ENCODE measurements at places on chromosomes 13 and 19.

GRCh38 chr13:21800837-21801616 is 130.2 kb downstream of the FGF9 start:
- no peak for DNase-seq

- peak; percentile 16 for DNase-seq
Observed at GRCh38 chr13:70960841-70961443, 852.7 kb upstream of the KLHL1 start.

GRCh38 chr19:49470615-49470978 is 3.4 kb upstream of the FLT3LG start:
- no peak for DNase-seq

DNA sequence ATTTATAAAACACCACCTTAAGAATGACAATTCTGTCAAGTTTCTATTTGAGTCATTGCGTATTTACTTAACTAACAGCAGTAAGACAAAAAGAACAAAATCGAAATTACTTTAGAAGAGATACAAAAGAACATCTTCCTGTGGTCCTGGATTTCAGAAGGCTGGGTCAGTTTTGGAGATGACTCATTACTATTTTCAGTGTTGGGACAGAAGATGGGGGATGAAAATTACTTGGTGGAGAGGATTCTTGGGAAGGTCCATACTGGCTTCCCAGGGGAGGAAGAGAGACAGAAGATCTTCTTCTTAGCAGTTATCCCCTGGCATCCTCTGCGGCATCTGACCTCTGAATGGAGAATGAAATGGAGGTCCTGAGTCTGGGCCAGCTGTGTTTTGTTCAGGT is 33.5 kb upstream of the CSNK1A1L start:
- DNase-seq = no peak

DNA sequence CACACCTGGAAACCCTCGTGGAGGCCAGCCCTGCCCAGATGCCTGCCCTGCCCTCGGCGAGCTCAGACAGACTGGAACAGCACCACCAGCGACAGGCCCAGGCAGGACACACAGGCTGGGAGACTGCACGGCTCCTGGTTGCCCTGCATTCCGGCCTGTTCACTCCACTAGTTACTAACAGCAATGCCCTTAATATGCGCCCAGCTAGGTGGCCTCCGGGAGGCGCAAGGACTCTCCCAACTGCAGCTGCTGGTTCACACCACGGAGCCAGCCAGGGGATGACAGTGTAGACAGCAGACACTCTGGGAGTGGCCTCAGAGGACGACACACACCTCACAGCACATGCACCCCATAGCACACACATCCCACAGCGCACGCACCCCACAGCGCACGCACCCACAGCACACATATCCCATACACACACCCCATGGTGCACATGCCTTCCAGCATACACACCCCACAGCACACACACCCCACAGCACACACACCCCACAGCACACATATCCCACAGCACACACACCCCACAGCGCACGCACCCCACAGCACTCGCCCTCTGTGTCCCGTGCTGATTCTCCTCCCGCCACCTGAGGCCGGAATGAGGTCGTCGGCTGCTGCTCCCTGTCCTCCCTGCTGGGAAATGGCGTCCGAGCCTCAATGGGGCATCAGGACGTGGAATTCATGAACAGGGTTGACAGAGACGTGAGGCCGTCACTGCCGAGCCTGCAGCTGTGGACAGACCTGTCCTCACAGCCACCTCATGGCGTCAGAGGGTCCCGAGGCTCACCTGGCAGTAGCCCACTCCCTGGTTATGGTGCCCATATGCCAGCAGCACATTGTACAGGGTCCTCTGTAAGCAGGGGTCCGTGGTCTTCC is 13.6 kb downstream of the GRTP1 start:
- no peak for DNase-seq

- no peak for DNase-seq
Observed at GRCh38 chr19:7478843-7479227, 10.0 kb downstream of the PEX11G start.

DNA sequence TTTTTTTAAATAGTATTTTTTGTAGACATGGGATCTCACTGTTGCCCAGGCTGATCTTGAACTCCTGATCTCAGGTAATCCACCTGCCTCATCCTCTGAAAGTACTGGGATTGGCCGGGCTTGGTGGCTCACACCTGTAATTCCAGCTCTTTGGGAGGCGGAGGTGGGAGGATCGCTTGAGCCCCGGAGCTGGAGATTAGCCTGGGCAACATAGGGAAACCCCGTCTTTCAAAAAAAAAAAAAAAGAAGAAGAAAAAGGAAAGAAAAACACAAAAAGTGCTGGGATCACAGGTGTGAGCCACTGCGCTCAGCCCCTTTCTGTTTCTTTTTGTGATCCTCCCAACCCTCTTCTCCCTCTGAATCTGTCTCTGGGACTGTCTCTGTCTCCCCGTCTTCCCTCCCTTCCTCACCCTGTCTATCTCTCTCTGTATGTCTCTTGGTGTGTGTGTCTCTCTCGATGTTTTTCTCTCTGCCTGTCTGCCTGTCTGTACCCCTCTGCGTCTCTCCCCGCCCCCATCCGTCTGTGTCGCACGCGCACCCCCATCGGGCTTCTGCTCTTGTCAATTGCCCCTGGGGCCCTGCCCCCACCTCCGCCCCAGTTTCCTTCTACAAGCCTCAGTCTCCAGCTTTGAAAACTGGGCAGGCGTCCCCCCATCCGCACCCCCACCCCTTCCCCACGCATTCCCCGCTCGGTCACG is 540 bp upstream of the ZFP36 start:
- DNase-seq = no peak

- DNase-seq = no peak
Observed at GRCh38 chr19:33224694-33225457, 774 bp downstream of the SLC7A10 start.

DNA sequence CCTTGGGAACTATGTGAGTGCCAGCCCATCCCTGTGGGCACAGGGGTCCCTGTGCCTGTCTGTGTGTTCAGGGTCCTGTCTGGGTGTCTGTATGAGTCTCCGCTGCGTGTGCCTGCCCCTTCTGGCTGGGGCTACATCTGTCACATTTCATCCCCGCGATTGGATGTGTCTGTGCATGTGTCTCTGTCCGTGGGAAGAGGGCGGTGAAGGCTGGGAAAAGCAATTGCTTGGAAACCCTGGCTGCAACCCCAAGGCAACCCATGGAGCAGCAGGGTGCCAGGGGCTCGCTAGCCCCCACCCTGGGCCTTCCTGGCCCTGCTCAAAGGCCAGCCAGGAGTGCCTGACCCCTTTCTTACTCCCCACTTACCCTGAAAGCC is 1.4 kb downstream of the MAG start:
- peak; percentile 17 for DNase-seq

GRCh38 chr13:20264271-20265018 is 32.3 kb upstream of the GJB6 start:
- DNase-seq = no peak

DNA sequence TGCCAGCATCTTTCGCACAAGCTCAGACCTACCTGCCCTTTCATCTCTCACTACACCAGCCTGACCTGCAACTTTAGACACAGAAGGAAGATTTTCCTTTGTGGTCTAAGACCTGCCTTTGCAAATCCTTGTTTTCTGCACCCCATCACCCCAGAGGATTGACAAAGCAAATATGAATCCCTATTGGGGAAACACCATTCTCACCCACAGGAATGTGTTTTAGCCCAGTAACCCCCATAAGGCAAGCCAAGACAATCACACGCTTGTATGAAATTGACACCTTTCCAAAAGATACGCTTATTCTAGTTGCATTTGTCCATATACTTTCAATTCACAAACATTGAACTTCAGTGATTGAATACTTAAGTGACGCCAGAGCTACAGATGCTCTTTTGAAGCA is 55.7 kb downstream of the SPATA13 start:
- DNase-seq = no peak

DNA sequence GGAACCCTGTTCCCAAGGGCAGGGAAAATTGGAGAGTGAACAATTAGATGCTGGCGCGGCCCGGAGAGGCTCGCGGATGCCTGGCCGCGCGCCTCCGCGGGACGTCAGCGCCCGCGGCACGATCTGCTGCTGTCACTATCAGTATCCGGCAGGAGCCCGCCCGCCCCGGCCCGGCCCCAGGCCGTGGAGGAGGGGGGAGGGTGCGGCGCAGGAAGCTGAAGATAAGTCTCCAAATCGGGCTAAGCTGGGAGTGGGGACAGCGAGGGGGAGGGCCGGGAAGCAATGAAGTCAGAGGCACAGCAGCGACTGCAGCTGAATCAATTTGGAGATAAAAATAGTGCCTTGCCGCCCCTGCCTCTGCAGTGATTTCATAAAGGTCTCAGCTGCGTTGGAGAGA is 441.5 kb upstream of the KLF12 start:
- peak; percentile 82 for DNase-seq

DNA sequence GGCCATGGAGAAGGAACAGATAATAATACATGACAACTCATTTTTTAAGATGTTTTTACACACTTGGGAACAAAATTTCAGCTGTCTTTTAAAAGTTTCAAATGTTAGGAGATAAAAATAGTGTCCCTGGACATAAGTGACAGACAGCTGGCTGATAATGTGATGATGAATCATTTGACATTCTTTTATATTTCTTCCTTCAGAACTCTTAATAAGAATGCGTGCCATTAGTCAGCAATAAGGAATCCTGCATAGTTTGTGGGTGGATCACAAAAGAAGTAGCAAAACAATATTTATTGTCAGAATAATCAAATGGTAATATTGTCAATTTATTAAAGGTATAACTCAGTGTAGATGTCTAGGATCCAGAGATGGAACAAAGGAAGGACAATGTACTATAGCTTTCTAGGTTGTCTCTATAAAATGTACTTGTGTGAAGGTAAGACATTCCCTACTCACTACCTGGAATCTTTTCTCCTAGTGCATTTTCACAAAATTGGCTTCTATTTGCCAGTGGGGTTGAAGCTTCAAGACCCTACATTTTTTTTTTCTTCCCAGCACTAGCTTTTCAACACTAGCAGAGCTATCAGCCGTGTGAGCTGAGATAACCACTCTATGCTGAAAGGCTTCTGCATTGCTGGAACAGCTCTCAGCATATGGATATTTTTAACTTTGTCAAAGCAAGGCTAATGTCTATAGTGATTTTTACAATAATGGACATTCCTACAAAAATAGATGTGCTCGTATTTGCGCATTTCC is 175.6 kb upstream of the SLITRK6 start:
- DNase-seq = peak; percentile 12

GRCh38 chr13:31951215-31951678 is 80.3 kb upstream of the FRY start:
- DNase-seq = peak; percentile 81

- no peak for DNase-seq
Observed at GRCh38 chr19:46678110-46678732, 17.2 kb upstream of the DACT3 start.

- DNase-seq = peak; percentile 33
Observed at GRCh38 chr19:7337380-7338194, 11.2 kb upstream of the ARHGEF18 start.

DNA sequence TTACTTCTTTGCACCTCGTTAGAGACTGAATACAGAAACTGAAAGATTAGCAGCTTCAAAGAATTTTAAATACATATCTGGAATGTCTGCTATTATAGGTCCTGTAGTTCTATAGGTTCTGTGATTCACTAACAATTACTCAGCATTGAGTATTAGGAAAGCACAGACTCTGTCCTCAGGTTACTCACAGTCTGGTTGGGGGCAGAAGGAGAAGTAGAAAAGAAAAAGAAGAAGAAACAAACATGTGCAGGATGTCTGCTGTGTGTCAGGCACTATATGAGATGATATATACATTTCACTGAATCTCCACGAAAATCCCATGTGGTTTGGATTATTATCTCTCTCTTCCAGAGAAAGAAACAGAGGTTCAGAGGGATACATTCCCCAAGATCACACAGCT is 40.1 kb downstream of the SERTM1 start:
- DNase-seq = no peak

DNA sequence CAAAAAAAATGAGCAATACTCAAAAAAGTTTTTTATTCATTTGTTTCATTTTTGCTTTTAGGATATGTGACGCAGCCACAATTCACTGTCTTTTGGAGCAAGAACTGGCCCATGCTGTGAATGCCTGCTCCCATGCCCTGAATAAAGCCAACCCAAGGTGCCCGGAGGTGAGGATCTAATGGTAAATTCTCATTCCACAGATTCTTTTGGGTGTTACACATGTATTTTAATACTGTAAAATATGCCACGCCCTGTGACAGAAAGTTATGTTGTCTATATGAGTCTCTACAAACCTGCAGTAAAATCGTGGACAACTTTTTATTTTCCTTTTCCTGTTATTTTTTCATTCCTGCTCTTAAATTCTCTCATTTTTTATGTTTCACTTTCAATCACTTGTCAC is 57.5 kb upstream of the AKAP11 start:
- no peak for DNase-seq

- no peak for DNase-seq
Observed at GRCh38 chr13:91747186-91747585, 348.8 kb downstream of the GPC5 start.

DNA sequence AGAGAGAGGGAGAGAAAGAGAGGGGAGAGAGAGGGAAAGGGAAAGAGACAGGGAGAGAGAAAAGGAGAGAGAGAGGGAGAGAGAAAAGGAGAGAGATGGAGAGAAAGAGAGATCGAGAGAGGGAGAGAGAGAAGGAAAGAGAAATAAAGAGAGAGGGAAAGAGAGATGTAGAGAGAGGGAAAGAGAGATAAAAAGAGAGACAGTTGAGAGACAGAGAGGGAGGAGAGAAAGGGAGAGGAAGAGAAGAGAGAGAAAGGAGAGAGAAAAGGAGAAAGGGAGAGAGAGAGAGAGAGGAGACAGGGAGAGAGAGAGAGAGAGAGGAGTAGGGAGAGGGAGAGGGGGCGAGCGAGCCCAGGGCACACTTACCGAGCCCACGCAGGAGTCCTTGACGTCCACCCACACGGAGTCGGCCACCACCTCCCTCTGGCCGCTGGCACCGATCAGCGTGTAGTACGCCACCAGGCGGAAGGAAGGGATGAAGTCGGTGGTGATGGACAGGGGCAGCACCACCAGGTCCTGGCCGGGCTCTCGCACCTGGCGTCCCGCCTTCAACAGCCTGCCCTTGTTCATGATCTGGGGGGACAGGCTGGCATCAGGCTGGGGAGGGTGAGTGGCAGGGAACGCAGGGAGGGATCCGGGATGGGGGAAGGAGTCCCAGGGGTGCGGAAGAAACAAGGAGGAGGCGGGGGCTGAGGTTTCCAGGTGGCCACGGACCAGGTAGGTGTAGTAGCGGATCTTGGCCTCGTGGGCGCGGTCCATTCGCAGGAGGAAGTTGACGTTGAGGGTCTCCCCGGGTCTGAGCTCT is 10.0 kb downstream of the C3 start:
- DNase-seq = no peak

DNA sequence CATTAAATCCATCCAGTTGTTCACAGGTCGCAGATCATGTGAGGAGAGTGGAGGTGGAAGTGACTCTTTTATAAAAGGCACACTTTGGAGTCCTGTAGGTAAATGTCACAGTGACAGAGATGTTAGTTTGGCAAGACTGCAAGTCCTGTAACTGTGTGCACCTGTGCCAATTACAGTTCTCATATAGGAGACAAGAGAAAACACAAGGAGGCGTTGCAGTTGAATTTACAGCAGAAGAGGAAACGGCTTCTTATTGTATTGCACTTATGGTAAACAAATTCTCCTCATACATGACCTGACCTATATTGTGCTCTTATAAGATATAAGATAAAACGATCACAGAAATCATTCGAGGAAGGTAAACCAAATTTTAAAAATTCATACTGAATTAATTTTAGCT is 732.8 kb upstream of the SLC10A2 start:
- DNase-seq = no peak
